Effector memory CD4-positive, alpha-beta T cell (primary cell): ENCODE measurements at places on chromosomes 7 and 10.

GRCh38 chr10:103125323-103126267 is 67.5 kb downstream of the NT5C2 start:
- DNase-seq: no peak

DNA sequence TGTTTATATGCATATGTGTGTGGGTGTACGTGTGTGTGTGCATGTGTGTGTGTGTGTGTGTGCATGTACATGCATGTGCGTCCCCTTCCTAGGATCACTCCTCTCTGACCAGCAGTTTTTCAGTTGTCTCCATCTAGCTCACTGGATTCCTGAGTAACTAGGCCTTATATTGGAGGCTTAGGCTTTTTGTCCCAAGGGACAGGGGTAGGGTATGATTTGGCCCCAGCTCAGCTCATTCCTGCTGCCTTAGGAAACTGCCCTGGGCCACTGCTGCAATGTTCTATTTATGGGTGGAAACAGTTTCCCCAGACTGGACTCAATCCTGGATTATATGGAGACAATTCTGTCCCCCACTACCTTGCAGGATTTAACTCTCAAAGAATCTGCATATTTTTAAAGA is 68.8 kb upstream of the SDK1 start:
- DNase-seq: no peak

- no peak for DNase-seq
These were observed 645.9 kb downstream of the XPNPEP1 start for GRCh38 chr10:109277456-109277855.

DNA sequence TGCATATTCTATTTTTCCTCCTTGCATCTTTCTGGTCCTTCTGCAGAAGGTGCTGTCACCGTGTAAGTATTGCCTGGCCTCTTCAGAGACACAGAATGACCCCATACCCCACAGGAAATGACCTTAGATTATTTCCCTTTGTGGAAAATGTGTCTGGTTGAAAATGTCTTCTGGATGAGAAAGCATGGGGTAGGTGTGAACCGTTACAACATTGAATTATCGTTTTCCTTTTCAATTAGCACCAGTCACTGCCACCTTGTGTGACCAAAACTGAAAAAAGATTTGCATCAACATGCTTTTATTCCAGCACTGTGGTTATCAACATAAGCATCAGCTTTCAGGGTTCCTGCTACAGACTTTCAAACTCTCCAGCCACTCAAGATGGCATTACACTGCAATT is 58.0 kb upstream of the CELF2 start:
- no peak for DNase-seq

DNA sequence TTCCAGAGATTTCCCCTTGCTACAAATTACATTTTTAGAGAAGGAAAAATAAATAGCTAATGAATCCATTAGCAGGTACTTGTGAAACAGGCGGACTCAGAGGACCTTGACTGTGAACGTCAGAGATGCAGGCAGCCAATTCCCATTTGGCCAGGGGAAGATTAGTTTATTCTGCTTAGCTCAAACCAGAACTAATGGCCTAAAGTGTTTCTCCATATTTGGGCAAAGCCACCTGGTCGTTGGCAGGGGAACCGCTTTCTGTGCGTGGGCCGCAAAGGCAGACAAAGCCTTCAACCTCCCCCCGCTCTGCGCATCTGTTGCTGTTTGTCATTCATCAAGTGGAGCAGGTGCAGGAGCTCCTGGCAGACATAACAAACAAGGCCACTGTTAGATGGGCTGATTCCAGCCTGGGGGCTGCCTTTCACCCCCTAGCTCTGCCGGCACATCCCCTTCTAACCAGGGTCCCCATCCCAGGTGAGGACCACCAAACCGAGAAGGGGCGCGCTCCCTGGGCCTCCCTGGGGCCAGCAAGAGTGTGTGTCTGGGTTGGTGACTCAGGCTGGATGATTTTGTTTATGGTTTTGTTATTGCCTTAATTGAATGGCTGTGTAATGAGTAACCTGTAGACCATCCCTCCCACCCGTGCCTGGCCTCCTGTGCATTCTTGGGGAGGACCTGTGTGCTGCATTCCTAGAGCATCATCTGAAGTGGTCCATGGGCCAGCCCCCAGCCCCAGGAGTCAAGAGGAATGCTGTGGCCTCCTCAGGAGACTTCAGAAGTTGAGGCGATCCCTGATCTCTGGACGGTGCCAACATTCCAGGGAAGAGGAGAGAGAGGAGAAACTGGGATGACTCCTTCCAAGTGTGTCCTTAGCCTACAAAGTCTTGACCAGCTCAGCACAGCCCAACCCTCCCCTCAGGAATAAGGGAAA is 14.5 kb upstream of the CPA1 start:
- DNase-seq: no peak

GRCh38 chr7:50962962-50963374 is 180.3 kb upstream of the GRB10 start:
- DNase-seq: no peak

- no peak for DNase-seq
These were observed 298.2 kb upstream of the GALNT17 start for GRCh38 chr7:70833726-70834125.

GRCh38 chr10:32084185-32084851 is 28.1 kb upstream of the KIF5B start:
- no peak for DNase-seq

DNA sequence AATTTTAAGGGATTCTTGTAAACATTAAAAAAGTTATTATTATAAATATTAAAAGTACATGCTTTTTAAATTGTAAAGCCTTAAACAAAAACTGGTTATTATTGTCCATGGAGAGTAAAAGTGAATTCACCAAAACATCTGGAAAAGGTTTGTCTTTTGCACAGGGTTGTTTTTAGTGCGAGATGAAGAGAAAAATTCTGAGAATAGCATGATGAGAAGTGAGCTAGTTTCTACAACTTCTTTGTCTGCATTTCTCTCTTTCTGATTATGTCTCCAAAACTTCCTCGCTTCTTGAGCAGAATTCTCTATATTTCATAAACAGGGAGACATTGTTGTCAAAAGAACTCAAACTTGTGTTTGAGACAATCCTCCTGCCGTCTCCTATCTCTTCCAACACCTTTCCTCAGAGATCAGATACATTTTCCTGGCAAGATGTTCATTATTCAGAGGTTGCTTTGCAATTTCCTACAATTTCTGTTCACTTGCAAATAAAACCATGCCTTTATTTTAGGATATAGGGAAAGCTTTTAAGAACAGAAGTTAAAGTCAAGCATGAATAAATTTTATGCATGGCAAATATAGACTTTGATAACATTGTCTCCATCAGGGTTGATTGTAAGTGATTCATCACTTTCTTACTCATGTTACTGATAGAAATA is 372.1 kb upstream of the NPVF start:
- no peak for DNase-seq

DNA sequence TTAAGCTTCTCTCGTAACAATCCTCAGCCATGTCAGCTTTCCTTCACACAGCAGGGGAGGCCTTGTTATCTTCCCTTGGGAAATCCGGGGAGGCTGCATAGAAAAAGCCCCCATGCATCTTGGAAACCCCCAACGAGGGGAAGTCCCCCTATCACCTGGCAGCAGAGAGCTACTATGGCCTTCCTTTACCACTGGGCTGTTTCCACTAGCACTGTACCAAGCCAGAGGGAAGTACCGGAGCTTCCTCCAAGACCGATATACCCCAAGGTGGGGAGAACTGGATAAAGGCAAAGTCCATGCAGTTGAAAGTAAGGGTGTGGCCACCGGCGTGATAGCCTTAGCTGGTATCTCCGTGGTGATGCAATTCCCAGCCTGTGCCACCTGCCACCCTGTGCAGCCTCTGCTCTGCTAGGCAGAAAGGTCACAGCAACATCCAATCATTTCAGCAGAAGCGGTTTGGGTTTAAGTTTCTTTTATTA is 4.4 kb upstream of the CLIP2 start:
- no peak for DNase-seq

DNA sequence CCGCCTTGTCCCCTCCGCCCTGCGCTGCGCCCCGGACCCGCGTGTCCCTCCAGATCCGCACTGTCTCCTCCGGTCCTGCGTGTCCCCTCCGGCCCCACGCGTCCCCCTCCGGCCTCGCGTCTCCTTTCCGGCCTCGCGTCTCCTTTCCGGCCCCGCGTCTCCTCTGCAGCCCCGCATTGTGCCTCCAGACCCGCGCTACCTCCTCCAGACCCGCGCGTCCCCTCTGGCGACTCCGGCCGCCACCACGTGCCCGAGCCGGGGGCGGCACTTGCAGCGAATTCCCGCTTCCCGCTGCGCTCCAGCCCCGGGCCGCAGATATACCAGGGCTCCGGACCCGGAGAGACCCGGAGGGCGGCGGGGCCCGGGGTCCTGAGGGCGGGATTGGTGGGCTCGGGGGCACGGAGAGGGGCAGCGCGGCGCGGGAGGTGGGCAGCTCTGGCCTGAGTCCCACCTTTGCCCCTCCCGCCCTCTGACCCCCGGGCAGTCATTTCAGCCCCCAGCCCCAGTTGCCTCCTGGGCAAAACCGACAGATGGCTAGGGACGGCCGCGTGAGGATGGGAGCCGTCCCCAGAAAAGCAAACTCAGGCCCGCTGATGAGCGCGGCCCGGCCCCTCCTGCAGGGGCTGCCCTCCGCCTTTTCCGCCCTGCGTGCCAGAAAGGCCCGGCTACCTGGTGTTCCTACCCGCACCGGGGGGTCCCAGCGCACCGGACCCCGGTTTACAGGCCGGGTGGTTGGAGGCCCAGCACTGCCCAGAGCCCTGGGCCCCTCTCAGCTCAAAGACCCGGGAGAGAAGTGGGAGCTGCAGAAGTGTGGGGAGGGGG is 56.5 kb downstream of the RBM17 start:
- no peak for DNase-seq

- no peak for DNase-seq
These were observed 41.8 kb downstream of the PFKFB3 start for GRCh38 chr10:6244510-6244909.

DNA sequence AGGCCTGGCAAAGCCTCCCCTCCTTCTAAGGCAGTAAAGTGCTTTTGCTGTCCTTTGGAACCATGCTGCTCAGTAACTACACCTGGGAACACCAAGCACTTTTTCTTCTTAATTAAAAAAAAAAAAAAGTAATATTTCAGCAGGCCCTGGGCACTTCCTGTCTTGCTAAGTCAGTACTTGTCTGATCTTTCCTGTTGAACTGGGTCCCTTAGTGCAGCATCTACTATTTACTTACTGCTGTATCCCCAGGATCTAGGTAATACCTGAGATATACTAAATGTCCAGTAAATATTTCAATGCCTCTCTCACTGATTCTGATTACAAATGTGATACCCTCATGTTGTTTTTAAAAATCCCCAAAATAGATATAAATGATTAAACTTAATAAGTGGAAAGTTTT is 77.4 kb downstream of the PPP1R3C start:
- DNase-seq: no peak

GRCh38 chr7:41002741-41003610 is 699.9 kb downstream of the INHBA start:
- no peak for DNase-seq

- no peak for DNase-seq
These were observed 43.3 kb upstream of the ADGRA1 start for GRCh38 chr10:133044401-133044811.

GRCh38 chr7:23334482-23335056 is 35.4 kb downstream of the MALSU1 start:
- DNase-seq: no peak

- no peak for DNase-seq
These were observed 111.7 kb downstream of the LARP4B start for GRCh38 chr10:819816-820215.

GRCh38 chr10:67114945-67115344 is 189.1 kb downstream of the LRRTM3 start:
- DNase-seq: no peak

GRCh38 chr7:42689626-42690025 is 222.2 kb downstream of the C7orf25 start:
- DNase-seq: no peak

DNA sequence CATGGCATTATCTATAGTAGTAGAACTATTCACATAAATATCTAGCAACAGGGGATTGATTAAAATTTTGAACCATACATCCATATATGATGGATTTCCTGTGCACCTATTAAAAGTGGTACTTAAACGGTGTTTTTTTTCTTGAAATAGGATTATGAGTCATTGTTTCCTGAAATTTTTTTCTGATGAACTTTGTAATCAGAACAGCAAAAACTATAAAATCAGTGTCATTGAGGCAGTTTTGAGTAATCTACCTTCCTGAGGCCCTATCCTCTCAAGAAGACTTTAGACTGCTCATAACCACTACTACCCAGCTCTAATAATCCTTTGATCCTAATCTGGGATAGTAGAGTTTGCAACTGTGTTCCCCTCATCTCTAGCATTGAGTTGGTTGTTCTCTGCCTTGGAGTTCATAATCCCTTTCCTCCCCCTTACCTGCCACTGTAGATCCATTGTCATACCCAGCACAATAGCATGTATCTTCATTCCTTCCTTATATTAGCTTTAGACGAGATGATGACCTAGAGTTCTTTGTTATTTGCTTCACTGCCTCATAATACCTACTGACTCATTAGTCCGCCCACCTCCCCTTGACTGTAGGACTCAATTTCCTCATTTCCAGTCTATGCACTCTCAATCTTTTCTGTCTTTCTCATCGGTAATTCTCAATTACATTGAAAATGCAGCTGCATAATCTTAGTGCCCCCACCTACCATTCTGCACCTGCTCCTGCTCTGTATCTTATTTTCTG is 133.4 kb downstream of the LRRC4 start:
- no peak for DNase-seq

DNA sequence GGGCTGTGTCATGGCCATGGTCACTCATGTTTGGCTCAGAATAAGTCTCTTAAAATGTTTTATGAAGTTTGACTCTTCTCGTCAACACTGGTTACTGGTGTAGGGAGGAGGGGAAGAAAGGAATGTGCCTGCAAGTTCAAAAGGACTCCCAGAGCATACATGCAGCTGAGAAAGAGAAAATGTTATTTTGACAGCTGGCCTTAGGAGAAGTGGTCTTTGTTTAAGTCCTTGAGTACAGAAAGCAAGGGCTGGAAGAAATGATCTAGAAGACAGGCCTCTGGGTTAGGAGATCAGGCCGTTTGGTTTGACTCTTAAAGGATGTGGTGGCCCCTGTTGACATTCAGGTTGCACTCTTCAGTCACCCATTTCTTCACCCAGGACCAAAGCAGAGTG is 245.5 kb downstream of the REEP3 start:
- DNase-seq: no peak

GRCh38 chr7:69994218-69994617 is 395.9 kb downstream of the AUTS2 start:
- no peak for DNase-seq

- no peak for DNase-seq
These were observed 481.0 kb downstream of the PLXNA4 start for GRCh38 chr7:132095111-132095765.

- no peak for DNase-seq
These were observed 25.3 kb upstream of the C10orf53 start for GRCh38 chr10:49654036-49654693.
